Mammary epithelial cell (primary cell): ENCODE measurements at places on chromosomes 3 and 15. TPM values are rescaled to one million over a fixed set of nuclear protein-coding genes. Genes with fewer than 3 reads are reported as not detected.

POC1A gene
- polyA plus RNA-seq: 22.2 TPM

SLC9C1 gene
- polyA plus RNA-seq: not detected

DNA sequence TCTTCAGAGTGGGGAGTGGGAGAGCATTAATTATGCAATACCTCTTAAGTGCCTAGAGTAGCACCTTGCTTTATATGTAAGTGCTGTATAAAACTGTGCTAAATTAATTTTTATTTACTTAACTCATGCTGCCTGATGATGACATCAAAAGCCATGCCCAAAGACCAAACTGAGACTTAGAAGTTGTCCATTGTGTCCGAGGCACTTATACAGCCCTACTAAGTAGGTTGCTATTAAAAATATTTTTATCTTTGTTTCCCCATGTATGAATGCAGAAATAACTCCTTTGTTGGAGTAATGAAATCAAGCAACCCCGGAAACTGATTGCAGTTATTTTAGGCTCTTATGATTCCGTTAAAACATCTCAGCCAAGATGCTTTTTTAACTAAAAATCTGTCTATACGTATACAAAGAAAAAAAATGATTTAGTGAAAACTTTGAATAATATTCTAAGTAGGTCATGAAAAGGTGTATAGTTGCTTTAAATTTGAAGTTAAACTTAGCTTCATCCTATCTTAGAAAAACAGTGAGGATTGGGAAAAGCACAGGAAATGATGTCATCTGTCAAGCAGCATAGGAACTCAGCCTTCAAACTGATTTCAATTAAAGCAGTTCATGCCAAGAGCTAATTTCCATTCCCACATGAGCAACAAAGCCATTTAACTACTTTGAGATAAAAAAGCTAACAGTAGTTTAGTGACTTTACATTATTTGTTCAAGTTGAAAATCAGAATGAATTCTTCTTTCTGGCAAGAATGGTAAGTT, 43.0 kb downstream of the FBN1 start:
- no peak for DNase-seq

DNA sequence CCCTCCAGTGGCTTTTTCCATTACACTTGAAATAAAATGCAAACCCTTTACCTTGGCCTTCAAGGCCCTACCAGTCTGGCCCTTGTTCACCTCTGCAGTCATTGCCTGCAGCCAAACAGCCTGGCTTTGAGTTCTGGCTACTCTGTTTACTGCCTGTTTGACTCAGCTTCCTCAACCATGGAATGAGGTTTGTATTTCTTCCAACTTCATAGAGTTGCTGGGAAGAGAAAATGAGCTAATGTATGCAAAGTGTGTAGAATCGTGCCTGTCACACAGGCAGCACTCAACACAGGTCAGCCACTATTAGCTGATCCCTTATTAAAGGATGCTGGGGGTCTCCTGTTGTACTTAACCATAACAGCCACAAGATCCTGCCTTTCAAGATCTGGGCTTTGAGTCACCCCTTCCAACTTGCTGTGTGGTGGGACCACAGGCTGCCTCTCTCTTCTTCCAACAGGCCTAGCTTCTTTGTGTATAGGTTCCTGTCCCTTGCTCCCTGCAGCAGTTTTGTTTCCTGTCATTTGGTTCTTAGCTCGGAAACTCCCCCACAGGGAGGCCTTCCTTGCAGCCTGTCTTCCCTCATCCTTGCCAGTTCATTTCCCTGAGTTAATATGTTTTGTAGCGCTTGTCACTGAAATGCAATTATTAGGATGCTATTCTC, 6.4 kb downstream of the MED12L start:
- DNase-seq: no peak

PLCH1 gene
- 0.42 TPM for polyA plus RNA-seq

- no peak for DNase-seq
Observed at GRCh38 chr15:52014616-52015015, 4.4 kb upstream of the MAPK6 start.

- no peak for DNase-seq
Observed at GRCh38 chr3:25574172-25574765, 90.4 kb downstream of the TOP2B start.
